ENCODE measurements at places on chromosomes 1 and 21. TPM values are rescaled to one million over a fixed set of nuclear protein-coding genes. Genes with fewer than 3 reads are reported as not detected.

DNA sequence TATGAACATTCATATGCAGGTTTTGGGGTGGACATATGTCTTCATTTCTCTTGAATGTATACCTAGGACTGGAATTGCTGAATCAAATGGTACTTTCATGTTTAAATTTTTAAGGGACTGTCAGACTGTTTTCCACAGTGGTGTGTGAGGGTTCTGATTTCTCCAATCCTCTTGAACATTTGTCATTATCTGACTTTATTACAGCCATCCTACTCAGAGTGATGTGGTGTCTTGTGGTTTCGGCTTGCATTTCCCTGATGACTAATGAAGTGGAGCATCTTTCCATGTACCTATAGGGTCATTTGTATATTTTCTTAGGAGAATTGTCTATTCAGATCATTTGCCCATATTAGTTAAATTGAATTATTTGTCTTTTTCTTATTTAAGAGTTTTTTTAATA, 35.4 kb upstream of the ZNF281 start:
- no peaks in the 10 kb centered on the region for H3K27me3 ChIP-seq
- H3K4me3 ChIP-seq: no peak overlapping the region
- peaks cover 7% of the 10 kb centered on the region for H3K36me3 ChIP-seq
- H3K4me1 ChIP-seq: peaks cover 10% of the 10 kb centered on the region
- DNase-seq: no peak

- no peak overlapping the region for H3K27ac ChIP-seq
- no peaks in the 10 kb centered on the region for H3K4me1 ChIP-seq
- H3K4me3 ChIP-seq: no peak overlapping the region
- peaks cover 6% of the 10 kb centered on the region for H3K27me3 ChIP-seq
- H3K36me3 ChIP-seq: no peaks in the 10 kb centered on the region
- DNase-seq: no peak
Measured at GRCh38 chr1:88612773-88613172, 71.3 kb upstream of the PKN2 start.

DNA sequence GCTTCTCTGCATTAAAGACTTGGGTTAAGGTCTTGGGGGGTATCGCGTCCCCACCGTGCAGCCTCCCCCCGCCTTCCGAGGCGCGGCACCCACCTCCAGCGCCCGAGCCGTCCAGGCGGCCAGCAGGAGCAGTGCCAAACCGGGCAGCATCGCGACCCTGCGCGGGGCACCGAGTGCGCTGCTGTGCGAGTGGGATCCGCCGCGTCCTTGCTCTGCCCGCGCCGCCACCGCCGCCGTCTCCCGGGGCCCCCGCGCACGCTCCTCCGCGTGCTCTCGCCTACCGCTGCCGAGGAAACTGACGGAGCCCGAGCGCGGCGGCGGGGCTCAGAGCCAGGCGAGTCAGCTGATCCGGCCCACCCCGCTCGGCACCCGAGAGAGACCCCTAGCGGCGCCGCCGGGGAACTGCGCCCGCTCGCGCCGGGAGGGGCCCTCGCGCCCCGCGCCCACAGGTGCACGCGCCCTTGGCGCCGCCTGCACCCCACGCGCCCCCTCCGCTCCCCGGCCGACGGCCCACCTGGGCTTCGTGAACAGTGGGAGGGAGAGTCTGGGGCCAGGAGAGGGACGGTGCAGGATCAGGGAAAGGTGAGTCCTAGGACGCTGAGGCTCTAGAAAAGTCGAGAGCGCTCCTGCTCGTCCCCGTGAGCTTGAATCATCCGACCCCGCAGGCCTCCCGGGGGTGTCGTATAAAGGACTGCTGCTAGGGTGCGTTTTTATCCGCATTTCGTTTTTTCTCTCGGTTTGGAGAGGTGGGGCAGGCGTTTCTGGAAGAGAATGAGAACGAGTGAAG, at the start of gene APP:
APP (minus strand) TSS at position 300 of the 787 bp plus-strand sequence; CDS start at position 150, 150 bp downstream.
- H3K4me1 ChIP-seq: peaks cover 26% of the 10 kb centered on the region
- H3K4me3 ChIP-seq: peak within 1 kb of the TSS; percentile 88
- peaks cover 1% of the 10 kb centered on the region for H3K27me3 ChIP-seq
- peak; percentile 85 for DNase-seq
- H3K27ac ChIP-seq: peak within 1 kb of the TSS; percentile 91

- no peak overlapping the region for H3K4me3 ChIP-seq
- no peaks in the 10 kb centered on the region for H3K27me3 ChIP-seq
- H3K27ac ChIP-seq: no peak overlapping the region
- DNase-seq: peak; percentile 77
- H3K4me1 ChIP-seq: peaks cover 43% of the 10 kb centered on the region
Measured at GRCh38 chr1:151443846-151444782, 15.2 kb downstream of the POGZ start.

- no peak overlapping the region for H3K27ac ChIP-seq
- H3K4me1 ChIP-seq: no peaks in the 10 kb centered on the region
- no peak overlapping the region for H3K4me3 ChIP-seq
Measured at GRCh38 chr21:26177187-26177586, 6.6 kb upstream of the APP start.

GRCh38 chr1:9652379-9653209, 1.1 kb downstream of the PIK3CD start:
- DNase-seq: peak; percentile 78
- peak overlapping the region; percentile 95 for H3K4me3 ChIP-seq
- H3K27ac ChIP-seq: peak overlapping the region; percentile 96

- H3K4me1 ChIP-seq: peaks cover 78% of the 10 kb centered on the region
- H3K36me3 ChIP-seq: peaks cover 47% of the 10 kb centered on the region
- no peaks in the 10 kb centered on the region for H3K27me3 ChIP-seq
- H3K4me3 ChIP-seq: peak overlapping the region; percentile 11
- DNase-seq: peak; percentile 28
Measured at GRCh38 chr21:31173881-31174555, 135.7 kb upstream of the KRTAP19-8 start.

GRCh38 chr1:106925750-106926149, 130.7 kb upstream of the PRMT6 start:
- H3K4me3 ChIP-seq: no peak overlapping the region
- H3K27me3 ChIP-seq: no peaks in the 10 kb centered on the region
- no peaks in the 10 kb centered on the region for H3K4me1 ChIP-seq
- no peak for DNase-seq

DNA sequence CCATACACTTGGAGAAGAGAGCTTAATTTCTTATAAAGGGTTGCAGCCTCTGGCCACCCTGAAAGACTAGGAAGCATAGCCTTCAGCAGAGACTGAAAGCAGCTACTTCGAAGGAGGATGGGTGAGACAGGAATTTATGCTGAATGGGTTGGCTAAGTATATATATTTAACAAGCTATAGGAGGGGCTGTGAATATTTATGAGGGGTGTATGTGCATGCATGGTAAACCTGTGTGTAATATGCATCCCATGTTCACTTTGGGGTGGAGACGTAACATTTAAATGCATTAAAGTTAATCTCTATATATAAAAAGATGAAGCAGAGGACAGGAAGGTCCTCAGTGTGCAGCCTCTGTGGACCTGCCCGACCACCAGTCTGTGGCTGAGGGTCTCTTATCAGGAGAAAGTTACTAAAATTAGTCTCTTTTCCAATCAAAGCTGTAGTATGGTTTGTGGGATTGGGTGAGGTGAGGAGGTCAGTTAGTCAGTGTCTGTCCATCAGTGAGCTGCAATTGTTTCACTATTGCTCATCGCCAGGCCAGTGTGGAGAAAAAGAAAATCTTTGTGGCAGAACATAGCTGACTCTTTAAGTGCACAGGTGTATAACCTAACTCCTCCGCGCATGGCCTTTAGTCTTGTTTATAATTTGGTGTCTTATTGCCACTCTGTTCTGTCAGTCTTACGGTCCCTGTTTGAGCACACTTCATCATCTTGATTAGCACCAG, 35.4 kb upstream of the DSCAM start:
- DNase-seq: no peak
- no peak overlapping the region for H3K27ac ChIP-seq
- H3K4me3 ChIP-seq: no peak overlapping the region
- H3K27me3 ChIP-seq: no peaks in the 10 kb centered on the region
- H3K4me1 ChIP-seq: no peaks in the 10 kb centered on the region

DNA sequence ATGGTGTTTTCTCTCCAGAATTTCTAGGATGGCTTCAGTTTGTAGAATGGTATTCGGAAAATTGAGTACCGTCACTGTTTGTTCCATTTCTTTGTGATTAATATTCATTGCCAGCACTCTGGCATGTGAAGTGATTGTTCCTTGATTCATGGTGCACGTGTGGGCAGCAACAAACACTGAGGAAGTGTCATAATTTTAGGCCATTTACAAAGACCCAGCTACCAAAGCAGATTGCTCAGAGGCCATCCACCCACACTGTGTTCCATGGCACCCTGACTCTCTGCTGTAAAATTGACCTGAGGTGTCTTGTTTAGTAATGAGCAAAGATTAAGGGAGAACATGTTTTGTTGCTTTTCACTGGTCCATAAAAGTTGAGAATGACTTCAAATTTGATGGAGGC, 250.9 kb upstream of the FMN2 start:
- no peak overlapping the region for H3K27ac ChIP-seq
- H3K36me3 ChIP-seq: no peaks in the 10 kb centered on the region
- H3K4me1 ChIP-seq: no peaks in the 10 kb centered on the region
- H3K4me3 ChIP-seq: no peak overlapping the region

DNA sequence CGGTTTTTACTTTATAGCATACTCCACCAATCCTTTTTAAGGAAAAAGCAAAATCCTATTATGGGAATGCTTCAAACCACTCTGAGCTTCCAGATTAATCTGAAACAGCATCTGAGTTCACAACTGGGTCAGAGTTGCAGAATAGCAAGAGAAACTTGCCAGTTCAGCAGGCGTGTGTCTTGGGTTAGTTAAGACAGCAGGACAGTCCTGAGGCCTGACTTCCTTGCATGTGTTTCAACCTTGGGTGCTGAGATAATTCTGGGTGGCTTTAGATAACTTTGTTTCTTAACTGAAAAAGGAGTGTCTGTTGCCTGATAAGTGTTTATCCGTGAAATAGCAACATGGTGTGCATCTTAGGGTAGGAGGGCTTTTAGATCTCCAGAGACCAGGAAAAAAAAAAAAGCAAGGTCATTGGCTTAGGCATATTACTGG, 169.2 kb downstream of the DHRS3 start:
- peaks cover 16% of the 10 kb centered on the region for H3K27me3 ChIP-seq
- peaks cover 70% of the 10 kb centered on the region for H3K36me3 ChIP-seq
- peaks cover 76% of the 10 kb centered on the region for H3K4me1 ChIP-seq
- no peak for DNase-seq

DNA sequence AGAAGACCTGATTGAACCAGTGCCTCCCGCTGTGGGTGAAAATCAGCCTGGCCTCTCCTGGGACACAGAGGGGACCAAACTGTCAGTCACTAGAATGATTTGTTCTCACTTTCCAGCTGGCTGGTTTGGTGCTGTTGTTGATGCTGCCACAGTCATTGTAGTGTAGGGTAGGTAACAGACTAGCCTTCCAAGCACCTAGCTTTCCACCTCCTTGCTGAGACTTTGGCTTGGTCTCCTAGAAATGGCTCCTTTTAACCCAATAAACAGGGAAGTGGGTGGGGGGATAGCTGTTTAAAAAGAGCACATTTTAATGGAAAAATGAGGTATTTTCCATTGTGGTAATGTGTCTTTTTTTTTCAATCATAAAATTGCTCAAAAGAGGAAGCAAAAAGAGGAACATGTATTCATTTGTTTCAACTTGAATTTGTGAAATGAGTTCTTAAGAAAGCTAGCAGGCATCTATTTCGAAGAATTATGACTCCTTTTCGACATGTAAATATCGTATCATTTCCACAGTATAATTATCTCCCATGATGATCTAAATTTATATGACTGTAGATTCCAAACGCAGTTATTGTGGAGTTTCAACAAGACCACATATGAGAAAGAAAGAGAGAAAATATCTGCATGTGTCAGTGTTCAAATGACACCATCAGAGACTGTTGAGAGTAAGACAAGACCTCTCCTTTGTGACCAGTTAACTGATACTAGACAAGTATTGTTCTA, 190.1 kb downstream of the HLX start:
- no peak overlapping the region for H3K27ac ChIP-seq
- H3K4me1 ChIP-seq: peaks cover 1% of the 10 kb centered on the region
- no peak overlapping the region for H3K4me3 ChIP-seq
- no peaks in the 10 kb centered on the region for H3K36me3 ChIP-seq
- DNase-seq: no peak

Gene FAM89A
- 5.0 TPM for total RNA-seq

Gene AMPD1
- not detected for total RNA-seq

Gene ATP1A4
- not detected for total RNA-seq
